ENCODE measurements at places on chromosomes 12 and 14.

GRCh38 chr14:64253672-64254071 lies 40.5 kb downstream of the ESR2 start:
- no peak for DNase-seq

DNA sequence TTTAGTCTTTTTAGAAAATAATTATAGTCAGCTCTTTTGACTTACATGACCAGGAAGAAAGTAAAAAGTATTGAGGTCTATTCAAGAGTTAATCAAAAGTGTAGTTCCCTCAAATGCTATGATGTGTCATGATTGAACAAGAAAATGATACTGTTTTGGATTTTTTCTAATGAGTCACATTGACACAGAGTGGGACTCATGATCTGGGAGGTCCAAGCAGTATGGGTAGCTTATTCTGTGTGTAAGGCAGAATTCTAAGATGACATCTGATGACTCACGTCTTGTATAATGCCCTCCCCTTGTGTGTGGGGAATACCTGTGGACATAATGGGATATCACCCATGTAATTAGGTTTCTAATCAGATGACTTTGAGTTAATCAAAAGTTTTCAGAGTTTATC lies 178.1 kb upstream of the DDHD1 start:
- DNase-seq, result no peak

DNA sequence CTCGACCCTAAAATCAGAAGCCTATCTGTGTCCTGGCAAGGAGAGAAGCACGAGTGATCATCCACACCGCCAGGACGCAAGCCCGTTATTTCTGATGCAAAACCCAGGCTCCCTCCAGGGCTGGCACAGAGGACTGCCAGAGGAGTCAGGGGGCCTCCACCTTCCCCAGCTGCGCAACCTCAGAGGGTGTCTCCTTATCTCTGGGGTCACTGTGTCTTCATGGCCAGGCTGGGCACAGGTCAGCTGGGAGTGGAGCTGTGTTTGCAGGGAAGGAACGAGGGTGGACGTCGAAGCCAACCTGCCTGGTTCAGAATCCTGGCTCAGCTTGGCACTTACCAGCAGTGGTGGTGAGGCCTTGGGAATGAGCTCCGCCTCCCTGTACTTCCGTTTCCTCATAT lies 12.0 kb upstream of the SERPINA3 start:
- no peak for DNase-seq

- no peak for DNase-seq
Observed at GRCh38 chr12:42587601-42588523, 1.7 kb downstream of the PRICKLE1 start.

DNA sequence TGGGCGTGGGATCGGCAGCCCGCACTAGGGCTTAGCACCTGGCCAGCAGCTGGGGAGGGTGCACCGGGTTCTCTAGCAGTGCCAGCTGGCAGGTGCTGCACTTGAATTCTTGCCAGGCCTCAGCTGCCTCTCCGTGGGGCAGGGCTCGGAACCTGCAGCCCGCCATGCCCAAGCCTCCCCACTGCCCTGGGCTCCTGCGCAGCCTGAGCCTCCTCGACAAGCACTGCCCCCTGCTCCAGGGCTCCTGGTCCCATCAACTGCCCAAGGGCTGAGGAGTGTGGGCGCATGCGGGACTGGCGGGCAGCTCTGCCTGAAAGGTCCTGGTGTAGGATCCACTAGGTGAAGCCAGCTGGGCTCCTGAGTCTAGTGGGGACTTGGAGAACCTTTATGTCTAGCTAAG lies 30.6 kb upstream of the SDR39U1 start:
- DNase-seq, result no peak

DNA sequence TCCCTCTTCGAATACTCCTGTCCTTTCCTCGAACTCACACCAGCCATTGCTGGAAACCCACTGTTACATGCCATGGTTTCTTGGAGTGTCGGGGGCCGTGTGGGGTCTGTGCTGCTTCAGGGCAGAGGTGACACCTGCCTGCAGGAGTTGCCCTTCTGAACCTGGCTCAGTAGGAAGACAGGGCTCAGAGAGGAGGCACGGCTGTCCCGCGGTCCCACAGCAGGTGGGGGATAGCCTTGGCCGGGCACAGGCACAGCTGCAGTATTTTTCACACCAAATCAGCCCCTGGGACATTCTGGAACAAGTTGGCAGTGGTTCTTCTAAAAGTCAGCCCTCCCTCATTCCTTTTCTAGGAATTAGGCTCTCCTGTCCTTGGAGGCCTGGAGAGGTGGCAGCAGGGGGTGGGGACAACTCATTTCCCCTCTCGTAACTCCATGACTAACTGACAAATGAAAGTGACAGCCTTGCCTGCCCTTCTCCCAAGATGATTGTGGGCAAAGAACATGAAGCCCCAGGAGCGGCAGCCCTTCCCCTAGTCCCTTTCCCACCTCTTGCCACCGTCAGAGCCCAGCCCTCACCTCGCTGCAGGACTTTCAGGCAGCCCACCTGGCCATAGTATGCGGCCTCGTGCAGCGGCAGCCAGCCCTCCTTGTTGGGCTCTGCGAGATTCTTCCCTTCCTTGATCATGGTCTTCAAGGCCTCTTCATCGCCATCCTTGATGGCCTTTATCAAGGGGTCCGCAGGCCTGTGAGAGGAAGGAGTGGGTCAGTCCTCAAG lies 22.4 kb downstream of the ASB2 start:
- DNase-seq, result no peak

DNA sequence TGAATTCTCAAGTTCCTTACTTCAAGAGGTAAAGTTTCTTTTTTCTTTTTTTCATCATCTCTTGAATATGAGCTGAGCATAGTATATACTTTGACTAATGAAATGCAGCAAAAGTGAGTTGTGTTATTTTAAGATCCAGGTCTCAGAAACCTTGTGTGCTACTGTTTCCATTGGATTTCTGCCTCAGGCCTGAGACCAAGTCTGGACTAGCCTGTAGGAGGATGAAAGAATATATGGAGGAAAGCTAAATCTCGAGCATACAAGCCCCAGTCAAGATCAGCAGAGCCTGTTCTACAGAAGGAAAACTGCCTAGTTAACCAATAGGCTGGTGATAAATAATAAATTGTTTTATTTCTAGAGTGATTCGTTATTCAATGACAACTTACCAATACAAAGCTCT lies 652.5 kb downstream of the C12orf50 start:
- no peak for DNase-seq

- DNase-seq, result no peak
Observed at GRCh38 chr14:58765843-58766242, 128.1 kb downstream of the DACT1 start.

GRCh38 chr14:58088961-58089360 lies 63.1 kb downstream of the ARMH4 start:
- DNase-seq, result no peak

DNA sequence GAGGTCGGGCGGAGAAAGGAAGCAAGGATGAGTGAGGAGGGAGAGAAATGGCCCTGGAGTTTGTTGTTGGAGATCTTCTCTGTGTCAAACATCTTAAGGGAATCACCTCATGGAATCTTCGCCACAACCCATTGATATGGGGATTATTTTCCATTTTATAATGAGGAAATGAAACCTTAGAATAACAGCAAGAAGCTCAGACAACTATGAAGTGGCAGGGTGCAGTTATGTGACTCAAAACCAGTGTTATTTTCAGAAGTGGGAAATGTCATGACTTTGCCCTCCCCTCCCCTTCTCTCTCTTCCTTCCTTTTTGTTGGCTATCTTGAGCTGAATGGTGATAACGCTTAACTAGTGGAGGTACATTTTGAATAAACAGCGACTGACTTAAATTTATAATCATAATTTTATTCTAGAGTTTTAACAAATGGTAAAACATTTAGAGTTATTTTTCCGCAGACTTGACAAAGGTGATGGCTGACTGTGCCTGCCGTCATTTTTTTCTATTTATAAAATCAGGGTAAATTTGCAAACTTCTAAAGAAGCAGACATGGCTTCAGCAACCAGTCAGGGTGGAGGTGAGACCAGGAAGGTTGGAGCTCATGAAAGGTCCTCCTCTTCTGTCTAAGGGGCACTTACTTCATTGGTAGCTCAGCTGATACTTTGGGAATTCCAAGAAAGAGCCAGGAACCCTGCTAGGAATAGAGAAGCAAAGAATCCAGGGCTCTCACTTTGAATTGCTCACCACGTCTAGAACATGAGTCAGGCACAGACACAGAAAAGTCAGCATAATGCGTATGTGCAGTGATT lies 232.4 kb downstream of the RGS6 start:
- no peak for DNase-seq

- DNase-seq, result no peak
Observed at GRCh38 chr12:64801381-64801780, 23.1 kb upstream of the TBC1D30 start.

DNA sequence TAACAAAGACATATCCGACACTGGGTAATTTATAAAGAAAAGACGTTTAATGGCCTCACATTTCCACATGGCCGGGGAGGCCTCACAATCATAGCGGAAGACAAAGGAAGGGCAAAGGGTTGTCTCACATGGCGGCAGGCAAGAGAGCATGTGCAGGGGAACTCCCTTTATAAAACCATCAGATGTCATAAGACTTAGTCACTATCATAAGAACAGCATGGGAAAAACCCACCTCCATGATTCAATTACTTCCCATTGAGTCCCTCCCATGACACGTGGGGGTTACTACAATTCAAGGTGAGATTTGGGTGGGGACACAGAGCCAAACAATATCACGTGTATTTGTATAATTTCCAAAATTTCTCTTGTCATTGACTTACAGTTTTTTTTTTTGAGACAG lies 5.5 kb upstream of the LMNTD1 start:
- no peak for DNase-seq

DNA sequence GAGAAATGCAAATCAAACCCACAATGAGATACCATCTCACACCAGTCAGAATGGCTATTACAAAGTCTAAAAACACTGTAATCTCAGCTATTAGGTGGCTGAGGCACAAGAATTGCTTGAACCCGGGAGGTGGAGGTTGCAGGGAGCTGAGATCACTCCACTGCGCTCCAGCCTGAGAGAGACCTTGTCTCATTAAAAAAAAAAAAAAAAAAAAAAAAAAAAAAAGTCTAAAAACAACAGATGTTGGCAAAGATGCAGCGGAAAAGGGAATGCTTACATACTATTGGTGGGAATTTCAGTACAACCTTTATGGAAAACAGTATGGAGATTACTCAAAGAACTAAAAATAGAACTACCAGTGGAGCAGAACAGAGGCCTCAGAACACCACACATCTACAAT lies 19.0 kb upstream of the ATF7 start:
- DNase-seq, result no peak

- peak; percentile 20 for DNase-seq
Observed at GRCh38 chr14:91509083-91509877, 830 bp downstream of the PPP4R3A start.

Measured in stimulated activated CD4-positive, alpha-beta T cell treated with anti-CD3 and anti-CD28 coated beads, Interleukin-4, amount 100 ng/mL, for 4 hours (primary cell).